ENCODE measurements at places on chromosomes 6 and 20. TPM values are rescaled to one million over a fixed set of nuclear protein-coding genes. Genes with fewer than 3 reads are reported as not detected.

CDH26 gene
- total RNA-seq, result 0.88 TPM

DNA sequence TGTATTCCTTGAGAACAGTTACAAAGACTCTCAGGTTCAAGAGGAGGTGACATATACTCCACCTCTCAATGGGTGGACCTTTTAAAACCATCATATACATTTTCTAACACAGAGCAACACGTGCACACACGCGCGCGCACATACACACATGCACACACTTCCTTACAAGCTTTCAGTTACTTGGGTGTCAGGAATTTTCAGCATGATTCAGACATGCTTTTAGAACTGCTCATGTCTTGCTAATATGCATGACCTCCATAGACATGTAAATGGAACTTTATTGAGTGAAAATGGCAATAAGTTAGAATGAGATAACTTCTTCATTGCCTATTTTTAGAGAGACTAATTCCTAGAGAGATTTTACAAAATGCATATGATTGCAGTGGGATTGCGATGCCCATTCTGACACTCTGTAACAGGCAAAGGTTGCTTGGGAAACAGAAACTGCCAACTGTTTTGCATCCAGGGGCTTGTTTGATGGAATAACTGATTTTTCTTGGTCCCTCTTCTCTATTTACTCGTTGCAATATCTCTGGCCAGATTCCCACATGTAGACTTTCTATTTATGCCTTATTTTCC, 531.4 kb upstream of the RNF217 start:
- H3K36me3 ChIP-seq, result no peaks in the 10 kb centered on the region
- no peaks in the 10 kb centered on the region for H3K27me3 ChIP-seq
- no peak for DNase-seq
- H3K27ac ChIP-seq, result no peak overlapping the region

DNA sequence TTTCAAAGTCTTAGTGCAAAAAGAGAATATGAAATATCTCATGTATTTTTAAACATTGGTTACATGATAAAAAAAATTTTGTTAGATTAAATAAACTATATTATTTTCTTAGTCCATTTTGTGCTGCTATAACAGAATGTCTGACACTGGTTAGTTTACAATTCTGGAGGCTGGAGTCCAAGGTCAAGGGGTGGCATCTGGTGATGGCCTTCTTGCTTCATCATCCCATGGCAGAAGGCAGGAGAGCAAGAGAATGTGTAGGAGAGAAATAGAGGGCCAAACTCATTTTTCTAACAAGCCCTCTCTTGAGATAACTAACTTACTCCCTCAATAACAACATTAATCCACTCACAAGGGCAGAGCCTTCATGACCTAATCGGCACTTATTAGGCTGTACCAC, 11.5 kb upstream of the MCUR1 start:
- no peaks in the 10 kb centered on the region for H3K4me1 ChIP-seq
- H3K27me3 ChIP-seq, result peaks cover 4% of the 10 kb centered on the region
- H3K4me3 ChIP-seq, result no peak overlapping the region

GRCh38 chr20:35823147-35823546, 51.3 kb downstream of the PHF20 start:
- H3K4me3 ChIP-seq, result no peak overlapping the region
- peaks cover 34% of the 10 kb centered on the region for H3K4me1 ChIP-seq
- no peak for DNase-seq
- no peak overlapping the region for H3K27ac ChIP-seq
- peaks cover 33% of the 10 kb centered on the region for H3K36me3 ChIP-seq

DNA sequence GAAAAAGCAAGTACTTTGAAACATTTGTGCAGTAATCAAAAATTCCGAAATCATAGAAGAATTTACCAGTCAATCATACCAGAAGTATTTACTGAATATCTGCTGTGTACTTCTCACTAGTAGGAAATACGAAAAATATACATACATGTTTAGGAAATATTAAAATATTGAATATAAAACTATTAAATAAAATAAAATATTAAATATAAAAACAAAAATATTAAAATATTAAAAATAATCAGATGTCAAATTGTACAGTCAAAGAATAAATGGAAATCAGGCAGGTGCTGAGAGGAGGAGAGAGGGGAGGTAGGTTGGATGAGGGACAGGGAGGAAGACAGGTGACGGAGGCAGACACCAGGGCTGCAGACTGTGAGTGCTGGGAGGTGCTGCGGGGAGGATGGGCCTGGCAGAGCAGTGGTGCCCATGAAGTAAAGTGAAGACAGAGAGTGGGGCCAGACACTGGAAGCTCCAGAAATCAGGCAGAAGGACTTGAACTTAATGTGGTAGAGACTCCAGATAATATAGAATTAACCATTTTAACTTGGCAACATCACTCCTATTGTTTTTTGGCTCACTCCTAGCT, 55.9 kb downstream of the PRKN start:
- no peak overlapping the region for H3K4me3 ChIP-seq
- no peaks in the 10 kb centered on the region for H3K4me1 ChIP-seq
- no peaks in the 10 kb centered on the region for H3K27me3 ChIP-seq
- H3K27ac ChIP-seq, result no peak overlapping the region
- no peak for DNase-seq
- no peaks in the 10 kb centered on the region for H3K36me3 ChIP-seq

PKIB gene
- total RNA-seq, result 2.5 TPM

- H3K27ac ChIP-seq, result peak overlapping the region; percentile 72
- H3K4me1 ChIP-seq, result peaks cover 16% of the 10 kb centered on the region
- H3K4me3 ChIP-seq, result no peak overlapping the region
- DNase-seq, result no peak
- H3K36me3 ChIP-seq, result peaks cover 5% of the 10 kb centered on the region
Measured at GRCh38 chr6:34393966-34394305, 1.5 kb upstream of the NUDT3 start.

DNA sequence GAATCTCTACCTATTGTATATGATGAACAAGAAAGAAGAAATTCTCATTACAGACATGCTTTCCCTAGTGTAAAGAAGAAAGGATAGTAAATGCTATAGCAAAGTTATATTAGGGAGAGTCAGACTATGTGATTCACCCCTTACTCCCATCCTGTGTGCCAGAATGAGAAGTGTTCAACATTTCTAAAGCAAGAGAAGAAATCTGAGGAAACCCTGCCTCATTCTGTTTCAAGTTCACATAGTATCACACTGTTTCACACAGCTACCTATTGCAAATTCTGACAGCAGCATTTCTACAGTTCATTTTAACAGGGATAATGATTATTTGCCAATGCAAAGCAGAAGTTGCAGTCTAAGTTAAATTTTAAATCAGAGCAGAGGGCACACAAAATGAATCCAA, 267.2 kb upstream of the TCF21 start:
- H3K27ac ChIP-seq, result no peak overlapping the region
- H3K36me3 ChIP-seq, result no peaks in the 10 kb centered on the region
- no peak overlapping the region for H3K4me3 ChIP-seq

DNA sequence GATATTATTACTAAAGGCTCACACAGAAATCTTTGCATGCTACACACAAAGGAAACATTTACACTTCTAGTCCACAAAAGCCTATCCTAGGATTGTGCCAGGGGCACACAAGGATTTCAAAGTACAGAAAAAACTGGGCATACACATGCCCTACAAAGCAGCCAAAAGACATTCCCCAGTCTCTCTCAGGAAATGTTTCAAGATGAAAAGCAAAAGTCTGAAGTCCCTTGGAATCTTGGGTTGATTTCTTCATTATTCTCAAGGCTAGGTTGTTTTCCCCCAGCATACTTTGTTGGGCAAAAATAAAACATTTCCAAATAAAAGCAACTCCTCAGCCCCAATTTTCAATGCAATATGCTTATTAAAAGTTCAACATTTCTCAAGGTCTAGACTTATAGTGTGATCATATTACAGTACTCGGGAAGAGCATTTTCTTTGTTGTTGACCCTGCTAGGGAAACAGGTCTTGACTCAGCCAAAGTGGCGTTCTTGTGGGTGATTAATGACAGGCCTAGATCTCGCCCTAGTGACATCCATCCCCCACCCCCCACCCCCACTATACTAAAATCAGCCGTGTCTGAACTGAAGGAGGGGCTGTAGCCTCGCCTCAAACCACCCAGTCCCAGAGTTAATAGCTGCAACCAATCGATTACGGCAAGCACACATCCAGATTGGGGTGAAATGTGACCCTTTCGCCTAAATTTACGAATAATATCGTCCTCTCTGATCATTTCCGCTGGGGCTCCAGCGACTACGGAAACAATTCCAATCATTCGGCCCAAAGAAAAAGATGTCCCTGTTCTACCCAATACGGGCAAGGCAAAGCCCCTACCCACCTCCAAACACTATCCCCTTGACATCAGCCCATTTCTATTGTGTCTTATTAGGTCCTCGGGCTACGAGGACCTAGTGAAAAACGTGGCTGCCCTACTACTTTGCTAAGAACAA, 1.4 kb downstream of the AKIRIN2 start:
- peak overlapping the region; percentile 92 for H3K27ac ChIP-seq
- peaks cover 53% of the 10 kb centered on the region for H3K4me1 ChIP-seq
- DNase-seq, result peak; percentile 63
- H3K4me3 ChIP-seq, result peak overlapping the region; percentile 87
- no peaks in the 10 kb centered on the region for H3K27me3 ChIP-seq

DNA sequence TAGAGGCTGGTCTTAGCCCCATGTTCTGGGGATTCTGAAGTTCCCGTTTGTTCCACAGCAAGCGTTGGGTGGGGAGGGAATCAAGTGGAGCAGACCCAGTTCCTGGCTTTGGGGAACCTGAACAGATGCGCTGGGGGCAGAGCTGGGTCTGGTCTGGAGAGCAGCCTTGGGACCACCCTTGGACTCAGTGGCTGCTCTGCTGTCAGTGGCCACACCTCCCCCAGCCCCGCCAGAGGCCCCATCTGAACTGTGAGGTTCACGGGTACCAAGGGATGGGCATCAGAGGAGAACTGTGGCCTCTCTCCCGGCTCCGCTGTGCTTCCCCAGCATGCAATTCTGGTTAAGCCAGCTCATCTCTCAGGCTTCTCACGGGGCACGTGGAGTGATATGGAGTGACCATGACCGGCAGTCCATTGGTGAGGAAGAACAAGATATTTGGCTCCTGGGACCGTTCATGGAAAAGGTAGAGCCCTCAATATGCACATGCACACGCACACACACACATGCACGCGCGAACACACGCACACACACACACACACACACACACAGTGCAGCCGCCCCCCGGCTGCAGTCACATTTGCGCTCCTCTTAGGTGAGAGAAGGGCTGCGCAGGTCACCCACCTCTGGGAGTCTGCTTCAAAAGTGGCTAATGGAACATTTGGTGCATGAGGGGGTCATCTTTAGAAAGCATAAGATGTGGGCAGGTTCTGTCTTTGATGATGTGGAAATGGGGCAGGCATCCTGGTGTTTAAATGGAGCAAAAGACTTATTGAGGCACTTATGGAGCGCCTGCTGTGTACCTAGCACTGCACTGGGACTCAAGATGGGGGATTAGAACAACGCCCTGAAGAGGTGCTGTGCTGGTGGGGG, 6.0 kb downstream of the DLGAP4 start:
- no peak for DNase-seq
- H3K27ac ChIP-seq, result no peak overlapping the region
- peaks cover 40% of the 10 kb centered on the region for H3K27me3 ChIP-seq
- no peaks in the 10 kb centered on the region for H3K36me3 ChIP-seq

- DNase-seq, result peak; percentile 74
- peaks cover 33% of the 10 kb centered on the region for H3K4me1 ChIP-seq
- H3K4me3 ChIP-seq, result peak overlapping the region; percentile 13
- no peaks in the 10 kb centered on the region for H3K36me3 ChIP-seq
- no peaks in the 10 kb centered on the region for H3K27me3 ChIP-seq
Measured at GRCh38 chr6:79671600-79672266, 40.6 kb downstream of the SH3BGRL2 start.

- H3K27ac ChIP-seq, result no peak overlapping the region
- peaks cover 3% of the 10 kb centered on the region for H3K27me3 ChIP-seq
- H3K36me3 ChIP-seq, result no peaks in the 10 kb centered on the region
- no peak overlapping the region for H3K4me3 ChIP-seq
Measured at GRCh38 chr6:52595796-52596130, 18.9 kb upstream of the TRAM2 start.

GRCh38 chr20:31587545-31588389, 17.3 kb upstream of the ID1 start:
- H3K4me3 ChIP-seq, result peak overlapping the region; percentile 57
- H3K4me1 ChIP-seq, result peaks cover 5% of the 10 kb centered on the region
- peak overlapping the region; percentile 9 for H3K27ac ChIP-seq
- peak; percentile 34 for DNase-seq
- peaks cover 20% of the 10 kb centered on the region for H3K27me3 ChIP-seq
- H3K36me3 ChIP-seq, result no peaks in the 10 kb centered on the region

ZNF311 gene
- 0.98 TPM for total RNA-seq

DNA sequence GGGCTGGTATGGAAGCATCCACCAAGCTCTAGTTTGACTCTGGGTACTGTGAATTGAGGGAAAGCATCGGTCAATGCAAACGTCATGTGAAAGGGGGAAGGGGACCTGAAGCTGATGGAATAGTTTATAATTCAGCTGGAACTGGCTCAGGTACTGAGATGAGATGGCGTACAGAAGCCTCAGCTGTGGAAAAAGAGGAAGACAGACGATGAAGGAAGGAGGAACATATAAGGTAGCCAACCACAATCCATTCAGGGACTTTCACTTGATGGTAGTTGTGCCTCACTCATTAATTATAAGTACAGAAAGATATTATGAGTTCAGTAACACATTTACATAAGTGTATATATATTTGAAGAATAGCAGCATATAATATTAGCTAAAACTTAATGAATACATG, 2.7 kb downstream of the CALHM5 start:
- no peaks in the 10 kb centered on the region for H3K4me1 ChIP-seq
- DNase-seq, result no peak
- no peaks in the 10 kb centered on the region for H3K36me3 ChIP-seq
- H3K27ac ChIP-seq, result no peak overlapping the region

DNA sequence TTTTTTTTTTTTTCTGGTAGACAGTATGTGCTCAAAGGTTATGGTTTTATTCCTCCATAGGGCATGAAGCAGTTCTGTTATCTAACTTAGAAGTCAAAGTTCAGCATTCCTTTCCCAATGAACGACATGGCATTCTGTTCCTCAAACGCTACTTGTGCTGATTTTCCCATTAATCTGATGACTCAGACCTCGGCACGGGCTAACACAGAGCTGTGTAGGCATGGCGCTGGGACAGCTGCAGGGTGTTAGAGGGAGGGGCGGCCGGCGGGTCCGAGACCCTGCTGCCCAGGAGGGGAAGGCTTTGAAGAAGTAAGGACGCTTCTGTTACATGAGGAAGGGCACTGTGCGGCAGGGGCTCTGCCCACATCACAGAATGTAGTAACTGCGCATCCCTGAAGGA, 93.6 kb upstream of the AGPAT4 start:
- no peak overlapping the region for H3K27ac ChIP-seq
- no peak for DNase-seq
- H3K4me3 ChIP-seq, result no peak overlapping the region
- H3K4me1 ChIP-seq, result no peaks in the 10 kb centered on the region
- H3K36me3 ChIP-seq, result peaks cover 2% of the 10 kb centered on the region
- H3K27me3 ChIP-seq, result no peaks in the 10 kb centered on the region

KCNK17 gene
- not detected for total RNA-seq

PLN gene
- total RNA-seq, result not detected

GRCh38 chr6:91083211-91083610, 496.3 kb upstream of the MAP3K7 start:
- no peaks in the 10 kb centered on the region for H3K27me3 ChIP-seq
- DNase-seq, result no peak
- H3K27ac ChIP-seq, result no peak overlapping the region
- H3K4me1 ChIP-seq, result no peaks in the 10 kb centered on the region

Data from activated CD4-positive, alpha-beta T cell treated with anti-CD3 and anti-CD28 coated beads for 36 hours (primary cell).